GOT3 (cell line): ENCODE measurements at places on chromosomes 13 and 19.

DNA sequence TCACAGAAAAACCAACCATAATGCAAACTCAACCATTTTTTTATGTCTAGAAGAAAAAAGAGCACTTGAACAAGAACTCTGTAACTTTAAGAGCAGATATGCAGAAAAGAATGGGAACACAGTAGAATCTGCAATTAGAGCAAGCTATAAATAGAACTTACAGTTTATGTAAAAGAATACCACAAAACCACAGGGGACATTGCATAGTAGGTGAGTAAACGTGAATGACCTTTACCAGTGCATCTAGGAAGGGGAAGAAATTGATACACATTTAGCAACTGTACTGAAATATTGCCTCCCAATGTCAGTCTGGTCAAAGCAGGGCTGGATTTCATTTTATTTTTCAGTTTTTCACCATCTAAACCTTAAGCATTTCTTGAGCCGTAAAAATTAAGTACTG, 242.2 kb upstream of the EDNRB start:
- DNase-seq: no peak

GRCh38 chr19:3699741-3700241, 477 bp downstream of the PIP5K1C start:
- no peak for DNase-seq

- no peak for DNase-seq
Observed at GRCh38 chr19:56837492-56838023, 3.0 kb downstream of the PEG3 start.

DNA sequence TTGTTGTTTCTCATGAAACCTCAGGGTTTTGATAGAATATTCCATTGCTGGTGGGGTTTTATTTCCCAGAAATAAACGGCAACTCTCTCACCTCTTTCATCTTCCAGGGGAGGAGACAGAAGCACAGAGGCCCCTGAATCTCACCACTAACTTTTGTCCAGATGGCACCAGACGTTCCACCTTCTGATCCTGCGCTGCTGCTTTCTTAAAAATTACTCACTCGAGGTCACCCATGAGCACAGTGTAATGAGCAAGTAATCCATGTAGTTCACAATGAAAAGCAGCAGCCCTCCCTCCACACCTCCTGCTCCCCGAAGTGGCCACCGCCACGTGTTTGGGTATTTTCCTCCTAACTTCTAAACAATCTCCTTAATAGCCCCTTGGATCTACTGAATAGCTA, 51.3 kb downstream of the TEX29 start:
- DNase-seq: no peak

- DNase-seq: no peak
Observed at GRCh38 chr13:93794197-93794885, 567.7 kb downstream of the GPC6 start.

GRCh38 chr13:47917022-47917574, 84.0 kb downstream of the SUCLA2 start:
- DNase-seq: no peak

DNA sequence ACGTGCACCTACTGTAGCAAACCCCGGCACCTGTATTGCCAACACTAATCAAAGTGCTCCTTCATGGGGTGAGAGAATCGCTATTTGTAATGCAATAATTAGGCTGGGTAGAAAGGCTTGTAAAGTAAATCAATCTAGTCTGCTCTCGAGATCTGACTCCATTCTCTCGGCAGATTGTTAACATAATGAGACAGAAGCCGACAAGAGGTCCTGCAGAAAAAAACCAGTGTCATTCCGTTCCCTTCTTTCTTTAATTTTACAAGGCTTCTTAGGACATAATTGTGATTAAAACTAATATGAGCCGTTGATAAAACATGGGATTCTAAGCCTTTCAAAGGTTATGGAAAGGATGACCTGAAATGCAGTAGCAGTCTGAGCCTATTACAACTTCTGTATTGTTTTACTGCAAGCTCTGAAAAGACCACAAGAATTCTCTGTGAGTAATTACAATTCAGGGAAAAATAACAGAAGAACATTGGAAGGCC, 530.0 kb downstream of the PCDH9 start:
- no peak for DNase-seq

- no peak for DNase-seq
Observed at GRCh38 chr13:113365971-113366588, 2.1 kb upstream of the GRTP1 start.

DNA sequence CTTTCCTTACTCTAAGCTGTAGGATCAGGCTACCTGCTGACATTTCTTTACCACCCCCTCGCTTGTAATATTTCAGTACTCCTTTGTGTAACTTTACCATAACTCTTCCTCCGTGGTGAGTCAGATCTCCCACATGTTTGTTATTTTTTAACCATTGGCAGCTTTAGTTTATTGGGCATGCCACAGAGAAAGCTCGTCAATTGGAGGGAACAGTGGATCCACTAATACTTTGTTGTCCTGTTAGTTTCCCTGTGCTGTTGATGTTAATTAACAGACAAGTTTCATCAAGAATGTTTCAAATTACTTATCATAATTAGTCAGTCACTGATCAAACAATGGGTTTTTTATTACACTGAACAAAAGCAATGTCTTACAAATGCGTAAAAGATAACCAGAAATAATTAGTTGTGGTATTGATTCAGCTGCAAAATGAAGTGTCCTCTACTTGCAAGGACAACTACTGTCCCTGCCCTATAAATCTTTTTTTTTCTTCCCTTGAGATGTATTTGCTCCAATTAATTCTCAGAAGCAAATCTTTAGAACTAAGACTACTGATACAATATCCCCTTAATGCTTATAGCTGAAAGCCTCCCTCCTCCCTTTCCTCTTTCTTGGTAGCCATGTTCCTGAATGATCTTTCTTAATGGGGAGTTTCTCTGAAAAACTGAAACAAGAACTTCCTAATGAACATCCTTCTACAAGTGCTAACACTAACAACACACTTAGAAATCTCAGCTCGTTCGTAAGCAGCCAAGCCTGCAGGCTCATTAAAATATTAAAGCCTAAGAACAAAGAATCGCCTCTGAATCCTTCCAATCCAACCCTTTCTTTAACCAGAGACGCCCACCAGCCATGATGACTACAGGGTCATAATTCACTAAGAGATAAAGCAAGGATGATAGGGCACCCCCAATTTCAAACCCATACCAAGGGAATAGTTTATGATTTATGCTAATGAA, 22.2 kb downstream of the EFNB2 start:
- DNase-seq: no peak

- DNase-seq: no peak
Observed at GRCh38 chr13:45179428-45179827, 21.4 kb downstream of the KCTD4 start.

GRCh38 chr19:2327773-2328400, 499 bp downstream of the LSM7 start:
- no peak for DNase-seq

DNA sequence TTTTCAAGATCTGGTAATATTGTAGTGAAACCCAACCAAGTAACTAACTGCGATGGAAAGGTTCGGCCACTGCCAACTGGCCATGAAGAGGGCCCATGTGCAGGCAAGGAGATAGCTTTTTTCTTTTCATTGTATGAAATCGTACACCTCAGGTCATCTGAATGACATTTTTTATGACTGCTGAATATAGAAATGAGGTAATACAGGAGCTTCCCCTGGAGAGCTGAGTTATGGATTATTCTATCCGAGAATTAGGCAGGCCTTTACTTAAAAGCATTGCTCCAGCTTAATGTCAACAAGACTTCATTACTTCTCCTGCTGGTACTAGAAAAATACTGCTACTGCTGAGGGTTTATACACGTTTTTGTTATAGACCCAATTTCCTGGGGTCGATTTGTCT, 1215.6 kb downstream of the EFNB2 start:
- DNase-seq: no peak

- DNase-seq: peak; percentile 99
Observed at GRCh38 chr19:38647368-38647965, at the start of gene ACTN4. Gene ACTN4 (plus strand): TSS chr19:38647649. CDS start chr19:38647746, 97 bp downstream.

- DNase-seq: no peak
Observed at GRCh38 chr19:33325920-33326319, 23.6 kb upstream of the CEBPA start.

- DNase-seq: no peak
Observed at GRCh38 chr19:38079926-38080380, 144.1 kb downstream of the DPF1 start.

DNA sequence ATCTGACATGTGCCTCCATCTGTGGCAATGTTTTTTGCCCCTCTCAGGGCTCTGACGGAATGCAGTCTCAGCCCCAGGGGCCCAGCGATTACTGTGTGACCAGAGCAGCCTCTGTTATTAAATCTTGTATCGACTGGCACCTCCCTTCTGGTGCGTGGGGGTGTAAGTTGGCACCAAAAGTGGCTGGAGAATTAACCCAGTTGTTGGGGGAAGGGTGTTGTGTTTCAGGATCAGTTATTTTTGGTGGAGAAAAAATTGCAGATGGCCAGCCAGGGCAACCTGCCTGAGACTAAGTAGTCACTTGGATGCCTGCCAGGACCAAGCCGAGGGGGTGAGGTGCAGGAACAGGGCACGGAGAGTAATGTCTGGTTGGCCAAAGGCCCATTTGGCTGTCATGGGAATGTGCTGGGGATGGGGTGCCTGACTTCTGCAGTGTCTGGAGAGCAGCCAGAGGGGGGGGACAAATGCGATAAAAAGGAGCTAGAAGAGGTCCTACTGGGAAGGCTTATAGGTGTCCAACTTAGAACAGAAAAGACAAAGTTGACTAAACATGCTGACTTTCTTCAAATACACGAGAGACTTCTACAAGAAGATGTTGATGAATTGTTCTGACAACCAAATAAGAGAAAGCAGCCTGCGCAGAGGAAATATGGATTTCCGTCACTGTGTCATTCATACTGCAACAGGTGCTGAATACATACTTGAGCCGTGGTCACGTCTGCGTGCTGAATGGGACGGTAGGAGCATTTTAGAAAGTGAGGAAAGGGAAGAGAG, 69.8 kb downstream of the SIAH3 start:
- DNase-seq: no peak

- no peak for DNase-seq
Observed at GRCh38 chr13:47650209-47650608, 350.9 kb downstream of the SUCLA2 start.

- DNase-seq: no peak
Observed at GRCh38 chr13:28753946-28754345, 35.2 kb upstream of the SLC46A3 start.

- DNase-seq: no peak
Observed at GRCh38 chr19:1745589-1746031, 7.7 kb upstream of the ONECUT3 start.

- no peak for DNase-seq
Observed at GRCh38 chr13:99737481-99738245, 233.9 kb downstream of the ZIC5 start.

DNA sequence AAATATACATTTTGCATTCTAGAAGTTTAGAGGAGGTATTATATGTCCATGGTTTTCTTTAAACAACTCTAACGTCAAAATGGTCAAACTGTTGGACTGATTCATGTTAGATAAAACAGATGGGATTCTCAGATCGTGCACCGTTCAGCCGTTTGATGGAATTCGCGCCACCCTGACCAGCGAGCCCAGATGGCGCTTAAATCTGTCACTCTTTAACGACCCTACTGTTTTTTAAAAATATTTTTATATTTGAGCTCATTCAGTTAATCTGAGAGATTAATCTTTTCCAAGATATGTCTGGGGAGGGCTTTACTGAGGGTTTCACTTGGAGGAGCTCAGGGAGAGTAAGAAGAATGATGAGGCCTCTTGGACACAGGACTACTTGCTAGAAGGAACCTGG, 164.4 kb downstream of the TM9SF2 start:
- DNase-seq: no peak

- DNase-seq: no peak
Observed at GRCh38 chr19:56156768-56157167, 15.7 kb downstream of the ZNF444 start.

GRCh38 chr19:35350591-35350990, 2.9 kb downstream of the FFAR1 start:
- DNase-seq: no peak
